ENCODE measurements at places on chromosomes 13 and 19.

DNA sequence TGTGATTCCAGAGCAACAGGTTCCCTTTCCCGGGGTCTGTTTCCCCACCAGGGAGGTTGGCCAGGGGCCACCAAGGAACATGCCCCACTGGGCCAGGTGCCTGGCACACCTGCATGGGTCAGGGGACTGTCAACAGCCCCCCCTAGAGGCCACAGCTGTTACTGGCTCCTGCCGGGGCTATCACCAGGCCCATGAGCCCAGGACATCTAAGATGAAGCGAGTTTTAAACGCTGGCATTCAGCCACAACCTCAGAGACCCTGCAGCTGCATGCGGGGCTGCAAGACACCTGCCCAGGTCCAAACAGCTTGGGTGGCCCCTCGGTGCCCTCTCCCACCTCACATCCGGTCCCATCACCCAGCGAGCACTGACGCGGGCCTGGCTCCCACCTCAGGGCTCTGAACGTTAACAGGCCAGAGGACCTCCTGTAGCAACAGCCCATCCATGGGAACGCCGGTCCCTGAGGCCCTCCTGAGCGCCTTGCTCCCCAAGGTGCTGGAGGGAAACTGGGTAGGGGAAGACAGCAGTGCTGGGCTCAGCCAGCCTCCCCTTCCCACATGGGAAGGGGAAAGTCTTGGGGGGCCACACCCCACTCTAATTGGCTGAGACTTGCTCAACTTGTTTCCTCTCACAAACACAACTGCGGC, 12.0 kb downstream of the KHSRP start:
- peak; percentile 50 for DNase-seq

DNA sequence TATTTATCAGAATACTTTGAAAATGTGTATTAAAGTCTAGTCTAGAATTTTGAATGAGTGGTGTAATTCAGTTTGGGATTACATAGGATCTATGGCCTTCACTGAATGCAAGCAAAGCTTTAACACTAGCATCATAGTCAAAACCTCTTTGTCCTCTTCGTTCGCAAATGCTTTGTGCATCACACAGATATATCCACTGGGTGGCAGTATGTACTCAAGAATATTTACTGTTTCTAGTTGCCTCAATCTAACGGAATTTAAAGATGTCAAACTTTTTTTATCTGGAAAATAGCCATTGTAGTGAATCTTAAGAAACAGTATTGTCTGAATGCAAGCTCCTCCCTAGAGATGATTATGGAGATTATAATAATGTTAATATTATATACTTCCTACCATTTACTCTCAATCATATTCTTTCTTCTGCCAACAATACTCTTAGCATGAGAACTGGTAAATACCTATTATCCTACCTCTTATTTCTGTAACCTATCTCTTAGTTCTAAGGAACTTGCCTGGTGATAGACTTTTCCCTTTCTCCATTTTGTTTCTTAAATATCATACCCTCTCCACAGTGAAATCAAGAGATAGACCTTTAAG, 25.8 kb downstream of the LACC1 start:
- peak; percentile 6 for DNase-seq

DNA sequence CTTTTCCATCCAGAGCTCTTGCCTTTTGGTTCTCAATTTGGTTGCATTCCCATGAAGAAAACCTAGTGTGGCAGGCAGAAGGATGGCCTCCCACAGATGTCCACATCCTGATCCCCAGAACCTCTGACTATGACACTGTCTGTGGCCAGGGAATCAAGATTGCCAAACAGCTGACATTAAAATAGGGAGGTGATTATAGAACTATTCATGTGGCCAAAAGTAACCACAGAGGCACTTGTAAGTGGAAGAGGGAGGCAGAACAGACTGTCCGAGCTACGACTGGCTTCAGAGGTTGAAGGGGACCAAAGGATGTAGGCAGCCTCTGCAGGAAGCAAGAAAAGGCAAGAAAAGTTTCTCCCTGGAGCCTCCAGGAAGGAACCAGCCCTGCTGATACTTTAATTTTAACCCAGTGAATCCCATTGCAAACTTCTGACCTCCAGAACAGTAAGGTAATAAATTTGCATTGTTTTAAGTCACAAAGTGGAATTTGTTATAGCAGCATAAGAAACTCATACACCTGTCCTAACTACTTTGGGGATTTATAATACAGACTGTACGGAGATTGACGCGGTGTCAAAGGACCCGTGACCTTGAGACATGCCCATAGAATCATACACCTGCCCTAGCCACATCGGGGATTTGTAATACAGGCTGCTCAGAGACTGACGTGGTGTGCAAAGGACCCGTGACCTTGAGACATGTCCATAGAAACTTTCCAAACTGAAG, 106.5 kb downstream of the ATP11A start:
- DNase-seq = no peak

DNA sequence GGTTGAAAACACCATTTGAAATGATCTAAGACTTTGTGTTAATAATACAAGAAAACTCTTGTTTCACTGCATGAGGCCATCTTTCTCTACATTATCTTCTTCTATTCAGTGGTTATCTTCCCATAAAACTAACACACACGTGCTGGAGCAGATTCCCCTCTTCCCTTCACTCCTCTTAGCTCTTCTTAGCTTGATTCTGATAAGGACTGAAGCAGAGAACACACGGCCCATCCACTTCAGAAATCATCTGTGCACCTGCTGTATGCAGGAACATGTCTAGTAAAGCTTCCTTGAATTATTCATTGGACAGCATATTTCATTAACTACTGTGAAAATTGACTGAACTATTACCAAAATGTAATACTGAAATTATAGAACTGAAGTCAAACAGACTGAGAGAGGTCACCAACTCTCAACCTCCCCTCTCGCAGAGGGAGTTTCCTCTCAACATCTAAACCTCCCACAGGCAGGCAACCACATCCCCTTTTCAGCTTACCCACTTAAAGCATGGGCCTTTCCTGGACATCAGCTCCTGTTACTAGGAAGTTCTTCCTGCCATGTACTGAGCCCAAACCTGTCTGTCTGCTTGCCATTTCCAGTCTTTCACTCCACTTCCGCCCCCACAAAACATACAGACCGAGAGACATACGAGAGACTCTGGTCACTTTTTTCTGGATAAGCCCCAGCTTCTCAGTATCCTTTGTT, 113.9 kb downstream of the CRYL1 start:
- peak; percentile 44 for DNase-seq

GRCh38 chr19:57947419-57948134, at the start of gene ZNF256:
ZNF256 (minus strand) TSS chr19:57947706; CDS start chr19:57947474, 232 bp downstream.
- DNase-seq = peak; percentile 94

GRCh38 chr13:67139551-67139950, 90.6 kb downstream of the PCDH9 start:
- no peak for DNase-seq

GRCh38 chr13:99288089-99288488, 19.1 kb downstream of the GPR183 start:
- peak; percentile 63 for DNase-seq

DNA sequence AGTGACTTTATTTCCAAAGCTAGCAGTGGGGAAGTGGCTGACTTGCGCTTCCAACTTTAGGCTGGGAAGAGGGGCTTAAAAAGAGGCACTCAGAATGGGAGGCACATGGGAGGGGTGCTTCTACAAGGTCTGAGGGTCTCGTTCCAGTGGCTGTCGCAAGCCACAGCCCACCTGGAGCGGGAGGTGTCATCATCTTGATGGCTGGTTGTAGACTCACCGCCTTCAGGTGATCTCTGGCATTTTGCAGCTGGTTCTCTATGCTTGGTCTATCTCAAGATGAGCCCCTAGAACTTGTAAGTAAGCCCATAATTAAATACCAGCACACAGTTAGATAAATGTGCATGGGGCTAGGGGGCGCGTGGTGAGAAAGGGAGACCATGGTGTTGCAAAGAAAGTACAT, 9.2 kb downstream of the TEX29 start:
- no peak for DNase-seq

- no peak for DNase-seq
These were observed 100.4 kb upstream of the SERP2 start for GRCh38 chr13:44273216-44273615.
